ENCODE measurements at places on chromosomes 1 and 21.

GRCh38 chr1:152185544-152186391, 26.7 kb upstream of the RPTN start:
- no peak for DNase-seq

DNA sequence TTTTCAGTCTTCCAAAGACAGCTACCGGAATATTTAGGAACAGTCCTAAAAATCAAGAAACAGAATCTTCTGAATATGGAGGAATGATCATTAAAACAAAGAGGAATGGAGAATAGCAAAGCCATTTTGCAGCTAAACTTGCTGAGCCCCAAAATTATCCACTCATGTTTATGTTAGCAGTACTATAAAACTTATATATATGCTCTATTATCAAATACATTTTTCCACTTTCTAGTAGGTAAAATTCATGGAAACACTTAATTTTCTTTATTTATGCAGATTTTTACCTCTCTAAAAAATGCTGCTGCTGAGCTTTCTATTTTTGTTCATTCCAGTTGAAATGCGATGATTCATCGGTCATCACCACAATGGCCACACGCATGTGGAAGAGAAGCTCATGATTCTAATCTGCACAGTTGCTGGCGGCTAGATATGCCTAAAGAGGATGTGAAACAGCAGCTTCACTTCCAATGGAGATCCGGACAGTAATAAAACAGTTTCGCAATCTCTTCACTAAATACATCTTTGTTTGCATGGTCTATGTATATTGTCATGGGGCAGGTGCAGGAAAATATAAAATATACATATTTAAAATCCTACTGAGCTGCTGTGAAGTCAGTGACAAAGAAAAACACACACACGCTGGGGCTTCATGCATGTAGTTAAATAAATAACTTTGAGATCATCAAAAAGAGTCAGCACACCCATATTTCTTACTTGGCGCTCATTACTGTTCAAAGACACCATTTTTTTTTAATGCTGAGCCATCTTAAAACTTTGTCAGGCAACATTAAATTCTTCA, 292.2 kb downstream of the SMYD3 start:
- DNase-seq = no peak

DNA sequence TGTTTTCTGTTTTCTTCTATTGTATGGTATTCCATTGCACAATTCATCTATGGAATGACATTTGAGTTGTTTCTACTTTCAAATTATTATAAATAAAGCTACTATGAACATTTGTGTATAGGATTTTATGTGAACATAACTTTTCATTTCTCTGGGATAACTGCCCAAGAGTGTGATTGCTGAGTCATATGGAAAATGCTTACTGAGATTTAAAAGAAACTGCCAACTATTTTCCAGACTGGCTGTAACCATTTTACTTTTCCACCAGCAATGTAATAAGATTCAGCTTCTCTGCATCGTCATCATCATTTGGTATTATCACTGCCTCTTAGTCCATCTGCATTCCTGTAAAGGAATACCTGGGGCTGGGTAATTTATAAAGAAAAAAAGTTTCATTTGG, 779.6 kb upstream of the PRMT6 start:
- DNase-seq = no peak

DNA sequence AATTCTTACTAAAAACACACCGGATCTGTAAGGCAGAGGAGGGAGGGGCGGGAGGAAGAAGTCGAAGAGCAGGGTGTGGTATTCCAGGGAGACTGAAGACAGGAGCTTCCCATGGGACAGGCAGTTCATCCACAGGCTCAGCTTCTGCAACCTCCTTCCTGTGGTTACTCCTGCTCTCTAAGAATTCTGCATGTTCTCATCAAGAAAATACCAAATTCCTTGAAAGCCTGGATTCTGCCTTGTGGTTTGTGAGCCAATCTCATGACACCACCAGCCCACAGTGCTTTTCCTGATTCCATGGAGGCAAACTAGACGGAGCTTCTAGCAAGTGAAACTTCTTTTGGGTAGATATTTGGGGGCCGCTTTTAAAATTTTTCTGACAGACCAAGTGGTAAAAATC, 1.1 kb upstream of the ST6GALNAC3 start:
- DNase-seq = no peak

DNA sequence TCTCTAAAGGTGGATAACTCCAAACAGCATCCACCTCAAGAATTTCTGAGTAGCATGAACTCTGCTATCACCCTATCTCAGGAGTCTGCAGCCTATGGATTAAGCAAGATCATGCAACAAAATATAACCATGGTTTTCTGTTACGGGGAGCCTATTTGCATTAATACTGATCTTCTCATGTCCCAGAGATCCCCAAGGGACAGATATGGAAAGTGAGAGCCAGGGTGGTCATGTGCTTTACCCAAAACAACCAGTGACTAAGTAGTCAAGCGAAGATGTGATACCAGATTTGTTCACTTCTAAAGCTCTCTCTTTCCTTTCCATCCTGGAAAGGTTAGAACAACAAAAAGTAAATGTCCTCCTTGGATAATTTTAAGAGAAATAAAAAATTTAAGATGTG, 125.1 kb downstream of the PRRX1 start:
- no peak for DNase-seq

DNA sequence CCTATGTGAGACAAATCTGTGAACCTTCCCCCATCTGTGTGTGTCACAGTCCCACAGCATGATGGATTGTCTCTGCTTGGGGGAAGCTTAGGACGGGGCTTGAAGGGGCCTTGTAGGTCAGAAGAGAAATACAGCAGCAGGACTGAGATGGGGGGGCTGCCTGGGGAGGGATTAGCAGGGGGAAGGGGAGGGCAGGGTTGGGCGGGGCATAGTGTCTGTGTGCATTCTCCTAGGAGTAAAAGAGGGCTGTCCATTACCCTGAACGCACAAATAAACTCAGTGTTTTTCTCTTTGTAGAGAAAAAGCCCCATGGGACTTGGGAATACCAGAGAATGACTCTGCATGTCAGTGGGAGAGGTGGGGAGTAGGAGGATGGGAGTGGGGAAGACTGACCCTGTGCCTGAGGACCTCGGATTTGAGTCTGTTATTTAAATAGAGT, 16.4 kb downstream of the RNF220 start:
- no peak for DNase-seq

All from sciatic nerve (tissue), 2 donors.